ENCODE measurements at places on chromosomes 5 and 9.

GRCh38 chr9:125189011-125189360 lies 617 bp downstream of the PPP6C start:
- DNase-seq, result no peak

DNA sequence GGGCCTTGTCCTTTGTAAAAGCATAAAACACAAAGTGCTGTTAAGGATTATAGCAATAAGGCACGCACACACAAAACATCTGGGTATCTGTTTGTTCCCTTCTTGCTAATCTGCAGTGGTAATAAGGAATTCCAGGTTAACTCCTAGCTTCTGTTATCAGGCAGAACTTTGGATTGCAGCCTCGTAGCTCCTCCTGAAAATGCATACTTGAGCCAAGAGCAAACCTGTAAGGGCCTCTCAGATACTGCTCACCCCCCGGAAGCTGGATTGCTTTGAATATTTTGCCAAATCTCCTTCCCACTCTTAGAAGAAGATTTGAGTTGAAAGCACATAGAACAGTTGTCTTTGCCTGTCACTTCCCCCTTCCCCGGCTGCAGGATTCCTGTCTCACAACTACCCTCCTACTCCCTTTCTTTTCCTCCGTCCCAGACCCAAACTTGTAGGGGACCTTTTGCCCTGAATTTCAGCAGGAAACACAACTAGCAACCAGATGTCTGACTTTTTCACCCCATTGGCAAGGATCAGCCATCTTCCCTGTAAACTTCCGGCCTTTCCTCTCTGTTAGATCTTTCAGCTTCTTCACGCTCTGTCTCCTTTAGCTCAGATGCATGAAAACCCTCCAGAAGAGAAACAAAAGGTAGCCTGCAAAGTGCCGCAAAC lies 28.2 kb upstream of the SMAD5 start:
- no peak for DNase-seq

DNA sequence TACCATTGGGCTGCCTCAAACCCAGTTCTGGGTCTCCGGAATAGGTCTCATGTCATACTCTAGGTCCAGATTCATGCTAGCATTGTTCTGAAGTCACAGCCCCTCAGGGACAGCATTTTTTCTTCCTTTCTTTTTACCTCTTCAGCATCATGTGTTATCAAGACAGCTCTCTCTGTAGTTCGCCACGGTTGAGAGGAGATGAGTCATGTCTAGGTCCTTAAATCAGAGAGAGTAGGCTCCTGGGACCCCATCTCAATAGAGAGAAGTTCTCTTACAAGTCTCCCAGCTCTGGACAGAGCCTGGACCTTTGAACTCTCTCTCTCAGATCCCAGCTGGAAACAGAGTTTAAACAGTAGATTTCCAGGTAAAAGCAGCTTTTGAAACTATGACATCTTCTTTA lies 332.4 kb upstream of the CD180 start:
- DNase-seq, result no peak

DNA sequence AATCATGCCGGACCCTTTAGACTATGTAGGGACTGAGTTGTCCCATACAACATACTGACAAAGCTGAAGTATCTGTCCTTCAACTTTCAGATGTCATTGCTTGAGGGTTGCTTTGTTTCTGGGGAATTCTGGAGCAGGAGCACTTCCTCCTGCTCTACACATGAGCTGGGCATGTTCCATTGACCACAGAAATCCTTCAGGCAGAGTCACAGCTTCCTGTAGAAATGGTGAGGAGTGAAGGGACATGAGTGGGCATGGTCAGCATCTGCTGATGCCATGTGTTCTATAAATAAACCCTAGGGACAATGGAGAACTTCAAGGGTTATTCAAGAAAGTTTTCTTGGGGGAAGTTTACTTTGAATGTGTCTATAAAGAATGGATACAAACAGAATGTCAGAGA lies 296.6 kb upstream of the FBXL7 start:
- no peak for DNase-seq

GRCh38 chr5:145237843-145238242 lies 597.3 kb downstream of the PRELID2 start:
- no peak for DNase-seq

GRCh38 chr9:121556580-121556979 lies 56.9 kb upstream of the GGTA1 start:
- DNase-seq, result no peak

DNA sequence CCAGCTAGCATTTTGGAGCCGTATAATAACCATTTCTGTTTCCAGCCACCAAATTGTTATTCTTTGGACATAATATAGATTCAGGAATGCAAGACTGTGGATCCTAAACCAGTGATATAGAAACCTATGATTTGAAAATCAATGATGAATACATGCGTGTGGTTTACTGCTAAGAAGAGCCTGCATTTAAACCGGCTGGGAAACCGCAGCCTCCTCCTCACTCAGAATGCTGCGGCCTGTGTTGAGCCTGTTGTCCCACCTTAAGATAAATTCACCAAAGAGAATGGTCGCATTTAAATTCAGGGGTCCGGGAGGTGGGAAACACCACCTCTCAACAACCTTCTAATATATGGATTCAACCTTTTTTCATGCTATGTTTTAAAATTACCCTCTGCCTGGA lies 148.0 kb downstream of the MEF2C start:
- no peak for DNase-seq

- DNase-seq, result no peak
These were observed 131.4 kb upstream of the IRX4 start for GRCh38 chr5:2014058-2014610.

- DNase-seq, result no peak
These were observed 59.1 kb upstream of the GOLPH3 start for GRCh38 chr5:32233220-32233695.

DNA sequence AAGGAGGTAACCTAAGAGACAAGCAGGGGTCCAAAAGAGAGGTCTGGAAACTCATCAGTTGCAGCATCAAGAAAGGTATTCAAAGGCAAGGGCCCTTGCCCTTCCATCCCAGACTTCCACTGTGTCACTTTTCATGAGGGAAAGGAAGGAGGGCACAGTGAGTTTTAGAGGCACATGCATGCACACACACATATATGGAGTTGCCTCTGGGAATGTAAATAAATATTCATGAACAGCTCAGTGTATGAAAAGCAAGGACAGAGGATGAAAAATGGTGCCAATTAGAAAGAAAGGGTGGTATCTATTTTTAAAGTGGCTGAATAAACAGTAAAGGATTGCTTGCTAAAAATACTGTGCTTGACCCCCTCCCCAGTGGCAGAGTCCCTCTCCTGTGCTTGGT lies 105.3 kb upstream of the LRRTM2 start:
- no peak for DNase-seq

GRCh38 chr9:17839776-17840175 lies 260.9 kb downstream of the SH3GL2 start:
- no peak for DNase-seq

DNA sequence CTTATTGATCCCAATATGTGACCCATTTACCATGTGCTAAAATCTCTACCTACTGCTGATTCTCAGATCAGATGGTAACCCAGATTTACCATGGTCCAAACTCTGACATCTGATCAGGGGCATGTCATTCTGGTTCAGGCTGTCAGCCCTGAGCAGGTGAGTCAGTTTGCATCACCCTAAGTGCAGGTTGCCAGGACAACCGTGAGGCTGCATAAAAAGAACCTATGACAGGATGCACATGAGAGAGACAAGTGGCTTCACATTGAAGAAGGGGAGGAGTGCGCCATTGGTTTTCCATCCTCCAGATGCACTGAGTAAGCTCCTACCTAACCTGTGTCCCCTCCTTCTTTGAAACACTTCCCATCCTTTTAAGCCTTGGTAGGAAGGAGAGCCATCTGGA lies 801 bp upstream of the PRSS3 start:
- DNase-seq, result no peak

DNA sequence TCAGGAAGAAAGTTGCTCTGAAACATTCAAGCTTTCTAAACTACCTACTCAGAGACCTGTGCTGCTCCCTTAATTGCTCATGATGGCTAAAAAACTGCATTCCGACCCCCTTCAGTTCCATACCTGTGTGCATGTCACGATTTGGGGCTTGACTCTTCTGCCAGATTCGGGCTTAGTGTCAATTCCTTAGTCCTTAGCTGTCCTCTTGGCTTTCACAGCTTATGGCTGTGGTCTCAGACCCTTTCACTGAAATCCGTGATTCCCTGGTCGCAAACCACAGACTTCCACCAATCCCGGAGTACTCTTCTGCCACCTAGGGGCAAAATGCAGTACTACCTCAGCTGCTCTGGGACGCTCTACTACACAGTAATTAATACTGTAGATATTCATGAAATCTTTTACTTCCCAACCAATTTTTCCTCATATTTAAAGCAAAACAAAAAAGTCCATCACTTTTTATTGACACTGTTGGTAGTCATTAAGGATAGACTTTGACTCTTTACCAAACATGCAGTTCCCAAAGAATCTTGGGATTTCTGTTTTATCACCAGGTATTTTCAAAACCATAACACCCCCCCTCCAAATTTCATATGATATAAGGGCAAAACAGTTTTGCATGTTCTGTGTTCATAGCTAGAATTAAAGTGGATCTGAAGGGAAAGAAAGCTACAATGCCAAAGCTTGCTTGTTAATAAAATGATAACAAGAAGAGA lies 617.4 kb downstream of the SLCO4C1 start:
- DNase-seq, result no peak

GRCh38 chr5:178531786-178532185 lies 58.4 kb downstream of the COL23A1 start:
- no peak for DNase-seq

DNA sequence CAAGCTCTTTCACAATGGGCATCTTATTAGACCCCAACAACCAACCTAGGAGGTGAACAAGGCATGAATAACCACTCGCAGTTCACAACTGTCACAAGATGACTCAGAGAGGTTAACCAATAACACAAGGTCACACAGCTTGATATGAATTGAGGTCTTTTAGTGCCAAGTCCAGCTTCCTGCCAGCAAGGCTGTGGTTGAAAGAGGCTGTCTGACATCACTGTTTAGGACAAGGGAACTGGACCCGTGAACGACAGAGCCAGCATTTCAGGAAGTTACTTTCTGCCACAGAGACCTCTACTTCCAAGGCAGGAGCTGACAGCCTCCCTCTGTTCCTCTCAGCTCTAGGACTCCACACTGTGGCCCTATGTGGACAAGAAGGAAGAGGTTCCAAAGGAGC lies 53.4 kb upstream of the ALDH1B1 start:
- no peak for DNase-seq

DNA sequence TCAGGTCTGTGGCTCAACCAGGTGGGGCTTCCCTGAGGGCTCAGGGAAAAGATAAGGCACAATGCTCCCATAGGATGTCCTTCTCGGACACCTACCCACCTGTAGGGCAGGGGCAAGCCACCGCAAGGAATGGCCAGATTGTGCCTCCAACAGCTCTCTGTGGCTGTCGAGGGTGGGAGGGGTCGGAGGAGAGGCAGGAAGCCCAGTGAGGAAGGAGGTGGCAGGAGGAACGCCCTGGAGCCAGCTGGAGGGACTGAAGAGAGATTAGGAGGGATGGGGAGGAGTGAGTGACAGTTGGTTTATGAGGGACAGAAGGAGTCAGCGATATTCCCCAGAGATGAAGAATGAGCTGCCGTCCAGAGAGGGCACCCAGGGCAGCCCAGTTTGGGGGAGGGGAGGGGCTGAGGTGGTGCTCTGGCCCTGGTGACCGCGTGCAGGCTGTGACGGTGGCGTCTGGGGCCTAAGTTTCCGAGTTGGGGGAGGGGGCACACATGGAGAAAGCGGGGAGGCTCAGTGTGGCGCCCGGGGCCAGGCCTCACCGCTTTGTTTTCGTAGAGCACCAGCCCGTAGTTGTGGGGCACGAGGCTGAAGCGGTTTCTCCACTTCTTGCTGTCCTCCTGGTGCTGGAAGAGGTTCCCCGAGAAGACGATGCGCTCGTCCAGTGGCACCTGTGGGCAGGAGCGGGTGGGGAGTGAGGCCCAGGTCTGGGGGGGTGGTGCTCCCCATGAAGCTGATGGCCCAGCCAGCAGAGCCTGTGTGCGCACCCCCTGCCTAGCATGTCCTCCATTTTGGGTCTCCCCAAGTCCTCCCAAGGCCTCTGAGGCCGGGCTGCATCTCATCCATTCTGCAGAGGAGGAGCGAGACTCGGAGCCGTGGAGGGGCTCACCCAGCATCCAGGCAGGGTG lies 75.6 kb downstream of the LRSAM1 start:
- no peak for DNase-seq

DNA sequence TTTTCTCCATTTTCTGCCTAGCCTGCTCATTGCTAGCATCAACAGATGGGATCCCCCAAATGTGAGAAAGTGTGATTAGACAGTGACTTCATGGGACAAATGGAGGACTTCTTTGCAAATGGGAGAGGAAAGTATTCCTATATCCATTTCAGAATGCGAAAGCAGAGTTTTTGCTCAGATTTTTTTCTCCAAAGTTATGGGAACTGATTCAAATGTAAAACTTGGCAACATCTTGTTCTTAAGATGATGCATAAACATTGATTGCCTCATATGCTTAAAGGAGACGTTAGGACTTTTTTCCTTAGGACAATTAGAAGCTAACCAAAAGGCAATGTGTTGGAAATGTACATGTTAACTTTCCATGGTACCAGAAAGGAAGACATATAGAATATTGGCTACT lies 704.3 kb upstream of the ZNF608 start:
- no peak for DNase-seq

DNA sequence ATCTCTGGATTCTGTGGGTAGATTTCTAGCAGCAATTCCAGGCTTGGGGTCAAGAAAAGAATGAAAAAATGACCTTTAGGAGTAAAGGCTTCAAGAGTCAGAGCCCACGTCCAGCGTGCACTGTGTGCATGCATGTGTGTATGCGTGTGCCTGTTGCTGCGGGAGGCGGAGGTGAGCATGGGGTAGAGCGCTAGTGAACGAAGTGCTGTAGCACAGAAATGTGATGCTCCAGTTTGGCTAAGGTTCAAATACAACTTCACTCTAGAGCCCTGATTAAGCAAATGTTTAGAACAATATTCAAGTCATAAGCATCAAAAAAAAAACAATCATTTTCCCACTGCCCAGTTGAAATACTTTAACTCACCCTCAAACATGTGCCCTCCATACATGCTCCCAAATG lies 403.9 kb downstream of the ZNF608 start:
- DNase-seq, result no peak

- no peak for DNase-seq
These were observed 321.7 kb downstream of the SH3GL2 start for GRCh38 chr9:17900606-17901005.

GRCh38 chr9:131747352-131747751 lies 7.5 kb upstream of the RAPGEF1 start:
- no peak for DNase-seq

DNA sequence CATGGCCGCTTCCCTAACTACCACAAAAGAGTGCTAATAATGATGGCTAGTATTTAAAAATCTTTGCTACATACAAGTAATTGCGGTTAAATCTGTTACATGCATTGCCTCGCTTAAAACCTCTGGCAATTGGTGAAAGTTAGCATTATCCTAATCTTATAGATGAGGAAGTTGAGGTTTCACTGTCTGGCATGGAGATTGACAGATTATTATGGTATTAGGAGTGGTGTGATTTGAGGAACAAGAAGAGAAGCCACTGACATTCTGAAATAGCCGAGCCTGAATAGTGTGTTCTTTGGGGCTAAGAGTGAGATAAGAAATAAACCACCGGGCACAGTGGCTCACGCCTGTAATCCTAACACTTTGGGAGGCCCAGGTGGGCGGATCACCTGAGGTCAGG lies 45.3 kb upstream of the DPYSL3 start:
- no peak for DNase-seq
